ENCODE measurements at places on chromosomes 16 and 17.

GRCh38 chr17:8332688-8333087 is 7.0 kb upstream of the ODF4 start:
- DNase-seq: no peak

GRCh38 chr17:60303406-60304099 is 88.4 kb downstream of the USP32 start:
- peak; percentile 46 for DNase-seq

DNA sequence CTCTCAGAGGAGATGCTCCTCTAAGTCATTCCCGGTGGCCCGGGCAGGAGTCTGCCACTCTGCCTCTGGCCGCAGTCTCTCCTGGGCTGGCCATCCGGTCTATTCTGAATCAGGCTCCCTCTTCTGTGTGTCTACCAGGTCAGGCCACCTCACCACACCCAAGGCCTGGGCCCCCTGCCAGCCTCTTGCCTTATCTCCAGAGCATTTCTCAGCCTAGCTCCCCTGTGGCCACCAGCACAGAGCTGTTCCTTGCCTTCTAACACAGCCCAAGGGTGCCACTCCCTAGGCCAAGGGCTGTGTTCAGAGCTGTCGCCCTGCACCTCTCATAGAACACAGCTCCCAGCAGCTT is 55.3 kb downstream of the MYO18A start:
- no peak for DNase-seq

DNA sequence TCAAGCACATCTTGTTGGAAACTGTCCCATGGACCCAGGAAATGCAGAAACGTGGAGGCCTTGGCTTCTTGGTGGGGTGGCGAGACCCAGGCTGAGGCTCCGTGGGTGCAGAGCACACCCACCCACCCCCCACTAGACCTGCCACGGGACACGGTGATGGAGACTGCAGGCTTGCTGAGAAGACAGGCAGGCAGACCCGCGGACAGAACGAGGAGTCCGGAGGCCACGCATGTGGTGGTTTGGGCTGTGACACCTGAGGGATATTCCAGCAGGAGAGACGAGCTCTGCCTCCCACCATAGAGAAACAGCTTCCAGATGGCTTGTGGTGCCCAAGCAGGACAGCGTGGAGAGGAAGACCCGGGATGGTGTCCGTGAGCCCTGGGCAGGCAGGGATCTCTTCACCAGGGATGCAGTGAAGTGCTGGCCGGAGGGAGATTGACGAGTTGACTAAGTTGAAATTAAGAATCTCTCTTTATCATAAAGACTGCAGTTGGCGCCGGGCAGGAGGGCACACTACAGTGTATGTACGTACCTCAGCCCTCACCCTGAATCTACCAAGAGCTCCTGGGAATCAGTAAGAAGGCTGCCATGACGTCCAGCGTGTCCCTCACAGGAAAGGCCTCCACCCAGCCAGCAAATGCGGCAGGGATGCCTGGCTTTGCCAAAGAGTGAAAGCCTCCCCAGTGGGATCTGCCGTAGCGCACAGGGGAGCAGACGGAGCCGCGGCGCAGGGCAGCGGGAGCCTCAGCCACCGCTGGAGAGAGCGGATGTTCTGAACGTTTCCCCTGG is 8.2 kb downstream of the UBE2I start:
- DNase-seq: no peak

- no peak for DNase-seq
Observed at GRCh38 chr16:290681-291405, 7.9 kb downstream of the PDIA2 start.

- no peak for DNase-seq
Observed at GRCh38 chr17:4850246-4850645, 17.1 kb downstream of the MINK1 start.

GRCh38 chr16:67372664-67373063 is 20.6 kb downstream of the TPPP3 start:
- peak; percentile 34 for DNase-seq

DNA sequence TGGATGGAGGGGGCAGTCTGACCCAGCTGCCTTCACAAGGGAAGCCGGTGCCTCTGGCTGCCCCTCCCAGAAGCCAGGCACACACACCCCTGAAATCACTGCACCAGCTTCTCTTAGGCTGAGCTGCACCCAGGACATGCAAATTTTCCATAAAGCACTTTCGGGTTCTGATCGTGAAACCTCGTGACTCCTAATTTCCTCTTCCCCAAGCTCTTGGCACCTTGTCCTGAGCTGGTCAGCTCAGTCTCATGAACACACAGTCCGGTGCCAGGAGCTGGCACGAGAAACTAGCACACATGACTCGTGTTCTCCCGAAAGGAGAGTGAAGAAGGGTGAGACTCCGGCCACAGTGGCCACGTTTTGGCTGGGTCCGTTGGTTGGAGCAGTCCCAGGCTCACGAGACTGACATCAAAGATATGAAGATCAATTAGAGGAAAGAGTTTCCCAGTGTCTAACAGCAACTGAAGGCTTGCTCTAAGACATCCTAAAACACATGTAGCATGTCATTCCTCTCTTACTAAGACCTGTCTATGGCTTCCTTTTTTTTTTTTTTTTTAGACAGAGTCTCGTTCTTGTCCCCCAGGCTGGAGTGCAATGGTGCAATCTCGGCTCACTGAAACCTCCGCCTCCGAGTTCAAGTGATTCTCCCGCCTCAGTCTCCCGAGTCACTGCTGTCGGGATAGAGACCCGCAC is 9.2 kb upstream of the ABR start:
- DNase-seq: peak; percentile 85

GRCh38 chr17:7007143-7007542 is 5.3 kb upstream of the RNASEK start:
- no peak for DNase-seq

DNA sequence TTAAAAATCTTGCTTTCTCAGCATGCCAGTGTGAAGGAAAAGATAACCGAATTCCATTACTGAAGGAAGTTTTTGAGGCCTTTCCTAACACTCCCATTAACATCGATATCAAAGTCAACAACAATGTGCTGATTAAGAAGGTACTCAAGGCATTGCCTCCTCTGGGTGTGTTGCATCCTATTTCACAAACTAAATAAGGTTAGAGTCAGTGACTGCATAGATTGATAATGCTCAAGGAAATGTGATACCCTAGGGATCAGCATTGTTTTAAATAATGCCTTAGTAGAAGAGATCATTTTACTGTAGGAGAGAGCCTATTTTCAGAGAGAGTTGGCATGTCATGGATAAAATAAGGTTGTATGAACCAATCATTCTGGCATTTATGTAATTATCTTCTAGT is 36.8 kb downstream of the GDPD1 start:
- no peak for DNase-seq

DNA sequence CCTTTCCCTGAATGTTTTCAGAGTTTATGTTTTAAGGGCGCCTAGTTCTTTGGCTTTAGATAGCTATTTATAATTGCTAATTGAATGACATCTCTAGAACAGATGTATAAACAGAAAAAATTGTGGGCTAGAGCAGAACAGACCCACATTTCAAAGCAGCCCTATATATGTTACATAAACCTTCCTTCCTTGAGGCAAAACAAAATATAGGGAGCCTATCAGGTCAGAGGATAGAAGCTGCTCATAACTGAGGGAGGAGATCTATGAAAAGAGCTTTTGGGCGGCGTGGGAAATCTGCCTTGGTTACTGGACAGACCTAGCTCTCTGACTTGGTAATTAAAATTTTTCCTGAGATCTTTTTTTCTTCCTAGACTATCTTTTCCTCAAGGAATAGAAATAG is 68.4 kb downstream of the SPAG9 start:
- DNase-seq: no peak

DNA sequence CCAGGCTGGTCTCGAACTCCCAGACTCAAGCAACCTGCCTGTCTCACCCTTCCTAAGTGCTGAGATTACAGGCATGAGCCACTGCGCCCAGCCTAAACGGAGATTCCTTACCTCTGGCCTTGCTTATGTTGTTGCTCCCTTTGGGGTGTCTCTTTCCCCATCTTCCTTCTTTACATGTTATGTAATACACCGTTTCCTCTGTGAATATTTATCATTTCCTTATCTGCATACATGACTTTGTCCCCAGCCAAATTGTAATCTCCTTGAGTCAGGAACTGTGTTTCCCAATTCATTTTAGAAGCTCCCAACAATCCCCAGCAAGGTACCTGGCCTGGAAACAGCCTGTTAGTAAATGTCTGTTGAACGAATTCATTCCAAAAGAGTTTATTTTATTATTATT is 15.7 kb downstream of the COPZ2 start:
- peak; percentile 60 for DNase-seq

DNA sequence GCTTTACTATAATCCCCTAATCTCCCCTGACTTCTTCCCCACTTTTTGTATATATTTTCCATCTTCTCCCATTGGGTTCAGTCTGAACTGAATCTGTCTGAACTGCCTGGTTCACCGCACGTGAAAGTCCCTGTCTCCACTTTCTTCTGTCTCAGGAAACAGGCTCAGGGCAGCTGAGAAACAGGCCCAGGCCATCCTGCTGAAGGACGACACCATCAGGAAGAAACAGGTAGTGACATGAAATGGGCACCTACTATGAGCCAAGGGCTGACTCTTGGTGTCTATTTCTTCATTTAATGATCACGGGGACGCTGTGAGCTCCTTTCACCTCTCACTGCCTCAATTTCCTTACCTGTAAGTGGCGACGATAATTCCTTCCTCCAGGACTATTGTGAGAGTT is 90.5 kb upstream of the HSBP1 start:
- DNase-seq: no peak

DNA sequence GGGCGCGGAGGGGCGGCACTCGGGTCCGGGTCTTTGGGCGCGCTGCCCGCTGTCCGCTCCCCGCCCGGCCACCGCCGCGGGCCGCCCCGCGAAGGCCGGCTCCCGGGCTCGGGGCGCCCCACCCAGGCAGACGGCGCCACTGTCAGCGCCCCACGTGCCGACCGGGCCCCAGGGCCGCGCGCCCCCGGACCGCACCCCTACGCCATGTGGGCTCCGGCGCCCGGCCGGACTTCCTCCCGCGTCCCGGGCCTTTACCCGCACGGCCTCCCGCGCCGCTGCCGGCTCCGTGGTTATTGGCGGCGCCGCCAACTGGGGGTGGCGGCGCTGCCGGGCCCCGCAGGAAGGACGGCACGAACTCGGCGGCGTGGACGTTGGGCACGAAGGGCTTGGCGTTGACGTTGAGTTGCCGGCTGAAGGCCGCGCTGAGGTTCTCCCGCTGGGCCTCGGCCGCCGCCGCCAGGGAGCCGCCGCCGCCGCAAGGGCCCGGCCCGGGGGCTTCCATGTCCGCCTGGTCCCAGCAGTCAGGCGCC is 577 bp downstream of the GSPT1 start:
- peak; percentile 50 for DNase-seq

DNA sequence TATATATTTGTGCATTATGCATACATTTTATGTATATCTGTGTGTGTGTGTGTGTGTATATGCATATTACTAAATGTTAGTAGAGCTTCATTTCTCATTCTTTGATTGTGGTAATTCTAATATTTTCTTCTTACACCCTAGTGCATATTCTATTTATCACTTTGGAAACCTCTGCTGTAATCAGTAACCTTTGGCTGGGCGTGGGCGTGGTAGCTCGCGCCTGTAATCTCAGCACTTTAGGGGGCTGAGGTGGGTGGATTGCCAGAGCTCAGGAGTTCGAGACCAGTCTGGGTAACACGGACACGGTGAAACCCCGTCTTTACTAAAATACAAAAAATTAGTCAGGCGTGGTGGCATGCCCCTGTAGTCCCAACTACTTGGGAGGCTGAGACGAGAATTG is 26.9 kb downstream of the CPSF4L start:
- DNase-seq: no peak

- no peak for DNase-seq
Observed at GRCh38 chr16:13325396-13325795, 424.0 kb downstream of the SHISA9 start.

DNA sequence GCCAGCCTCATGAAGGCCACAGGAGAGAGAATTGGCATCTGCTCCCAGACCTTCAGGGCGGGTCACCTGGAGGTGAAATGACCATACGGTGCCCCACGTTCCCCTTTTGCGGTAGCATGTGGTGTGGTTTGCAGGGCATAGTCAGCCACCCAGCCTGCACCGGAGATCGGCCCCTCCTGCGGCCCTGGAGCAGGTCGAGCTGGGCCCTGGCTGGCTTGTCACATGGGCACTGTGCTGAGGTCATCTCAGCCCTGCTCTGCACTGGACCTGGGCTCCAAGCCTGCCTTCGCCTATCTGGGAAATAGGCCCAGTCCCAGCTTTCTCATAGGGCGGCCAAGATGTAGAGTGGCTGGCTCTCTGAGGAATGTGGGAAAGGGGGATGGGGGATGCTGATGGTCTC is 16.2 kb downstream of the GSE1 start:
- no peak for DNase-seq

- DNase-seq: no peak
Observed at GRCh38 chr17:58693208-58693607, 806 bp downstream of the RAD51C start.

- DNase-seq: no peak
Observed at GRCh38 chr17:8277317-8277716, 11.2 kb upstream of the RANGRF start.

- no peak for DNase-seq
Observed at GRCh38 chr16:16890964-16891363, 512.0 kb downstream of the NPIPA7 start.

- DNase-seq: no peak
Observed at GRCh38 chr17:82014432-82014831, 8.2 kb downstream of the CENPX start.

DNA sequence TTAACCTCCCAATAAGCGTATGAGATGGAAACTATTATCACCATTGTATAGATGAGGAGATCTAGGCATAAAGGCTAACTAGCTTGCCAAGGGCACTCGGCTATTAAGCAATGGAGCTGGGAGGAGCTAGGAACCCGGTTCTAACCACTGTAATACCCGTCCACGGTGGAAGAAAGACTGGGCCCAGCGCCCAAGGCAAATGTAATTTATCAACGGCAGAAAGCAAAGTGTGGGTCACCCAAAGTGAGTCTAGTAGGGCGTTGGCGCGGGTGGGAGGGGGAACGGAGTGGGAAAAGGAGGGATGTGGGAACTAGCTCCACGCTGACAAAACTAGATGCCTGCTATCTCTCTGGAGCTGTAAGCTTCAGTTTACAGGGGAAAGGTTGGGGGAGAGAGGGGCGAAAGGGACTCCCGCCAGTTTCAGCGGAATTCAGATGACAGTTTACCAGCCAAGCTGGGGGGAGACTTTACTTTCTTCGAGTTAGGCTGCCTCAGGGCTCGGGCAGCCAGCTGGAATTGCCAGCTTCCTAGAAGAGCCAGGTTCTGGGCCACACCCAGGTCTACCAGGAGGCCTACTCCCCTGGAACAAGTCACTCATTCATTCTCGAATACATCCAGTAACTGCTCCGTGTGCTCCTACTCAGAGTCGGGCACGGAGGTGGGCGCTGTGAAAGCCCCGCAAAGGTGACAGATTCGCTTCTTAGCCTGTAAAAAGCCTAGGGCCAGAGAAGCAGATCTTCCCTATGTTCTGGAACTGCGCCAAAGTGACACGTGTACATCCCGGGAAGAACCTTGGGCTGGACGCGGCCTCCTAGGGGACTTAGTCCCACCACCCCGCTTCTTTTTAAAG is 837 bp downstream of the LRRC59 start:
- peak; percentile 61 for DNase-seq

Measured in inflammatory macrophage treated with lipopolysaccharide for 1 hour (primary cell).